Activated CD8-positive, alpha-beta T cell treated with anti-CD3 and anti-CD28 coated beads, Interleukin-2, amount 10 ng/mL, durations not matched to agents 7 days and 5 days (primary cell): ENCODE measurements at places on chromosomes 13 and 19. TPM values are rescaled to one million over a fixed set of nuclear protein-coding genes. Genes with fewer than 3 reads are reported as not detected.

Gene ZNF471
- 1.8 TPM for total RNA-seq

- H3K36me3 ChIP-seq, result no peaks in the 10 kb centered on the region
- no peak within 1 kb of the TSS for H3K4me3 ChIP-seq
- H3K27ac ChIP-seq, result no peak within 1 kb of the TSS
- peak; percentile 80 for DNase-seq
- H3K4me1 ChIP-seq, result peaks cover 5% of the 10 kb centered on the region
- peaks cover 31% of the 10 kb centered on the region for H3K27me3 ChIP-seq
Observed at GRCh38 chr19:49363268-49364082, at the start of gene DKKL1. Gene DKKL1 (plus strand): TSS chr19:49363877. CDS start chr19:49363999, 122 bp downstream.

- H3K27me3 ChIP-seq, result peaks cover 47% of the 10 kb centered on the region
- DNase-seq, result no peak
- no peaks in the 10 kb centered on the region for H3K36me3 ChIP-seq
- H3K27ac ChIP-seq, result no peak overlapping the region
- no peak overlapping the region for H3K4me3 ChIP-seq
Observed at GRCh38 chr19:4580961-4581665, 21.6 kb upstream of the SEMA6B start.

Gene NLRP4
- not detected for total RNA-seq

Gene CD22
- 0.63 TPM for total RNA-seq

- no peak overlapping the region for H3K27ac ChIP-seq
- peak; percentile 87 for DNase-seq
- H3K4me3 ChIP-seq, result no peak overlapping the region
- H3K4me1 ChIP-seq, result peaks cover 21% of the 10 kb centered on the region
- H3K27me3 ChIP-seq, result peaks cover 19% of the 10 kb centered on the region
Observed at GRCh38 chr19:40974633-40975037, 16.4 kb upstream of the CYP2B6 start.
